ENCODE measurements at places on chromosomes 4 and X. TPM values are rescaled to one million over a fixed set of nuclear protein-coding genes. Genes with fewer than 3 reads are reported as not detected.

DNA sequence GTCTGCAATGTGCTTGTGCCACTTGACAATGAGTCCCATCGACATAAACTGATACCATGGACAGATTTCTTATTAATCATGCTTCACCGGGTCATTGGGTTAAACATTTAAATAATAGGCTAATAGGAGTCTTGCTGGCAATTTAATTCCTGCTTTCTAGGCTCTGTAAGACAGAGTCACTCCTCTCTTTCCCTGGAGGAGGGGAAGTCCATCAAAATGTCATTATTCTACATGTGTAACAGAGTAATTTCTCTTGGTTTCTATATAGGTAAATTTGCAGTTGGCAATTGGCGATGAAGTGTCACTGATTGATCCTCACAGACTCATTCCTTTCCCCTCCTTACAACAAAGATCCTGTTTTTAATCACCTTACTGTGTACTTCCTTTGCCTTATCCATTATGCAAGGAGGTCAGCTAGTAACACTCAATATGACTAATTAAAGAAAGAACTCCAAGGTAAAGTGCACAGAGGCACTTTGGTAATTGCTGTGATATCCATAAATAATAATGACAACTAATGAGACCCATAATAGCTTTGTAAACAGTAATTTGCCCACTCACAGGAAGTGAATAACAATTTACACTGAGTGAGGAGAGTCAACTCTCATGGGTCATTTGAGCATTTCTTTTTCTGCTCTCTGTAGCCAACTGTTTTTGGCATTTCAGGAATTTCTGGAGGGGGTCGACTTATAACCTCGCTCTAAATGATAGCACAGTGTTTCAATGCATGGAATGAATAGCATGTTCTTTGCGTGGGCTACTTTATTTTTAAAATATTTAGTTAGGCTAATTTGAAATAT, 184.0 kb downstream of the UGT8 start:
- no peak for ATAC-seq

OTUD6A gene
- not detected for total RNA-seq

MAN2B2 gene
- 11.0 TPM for total RNA-seq

- no peak for ATAC-seq
Observed at GRCh38 chrX:13000301-13000811, 25.4 kb downstream of the TMSB4X start.

DNA sequence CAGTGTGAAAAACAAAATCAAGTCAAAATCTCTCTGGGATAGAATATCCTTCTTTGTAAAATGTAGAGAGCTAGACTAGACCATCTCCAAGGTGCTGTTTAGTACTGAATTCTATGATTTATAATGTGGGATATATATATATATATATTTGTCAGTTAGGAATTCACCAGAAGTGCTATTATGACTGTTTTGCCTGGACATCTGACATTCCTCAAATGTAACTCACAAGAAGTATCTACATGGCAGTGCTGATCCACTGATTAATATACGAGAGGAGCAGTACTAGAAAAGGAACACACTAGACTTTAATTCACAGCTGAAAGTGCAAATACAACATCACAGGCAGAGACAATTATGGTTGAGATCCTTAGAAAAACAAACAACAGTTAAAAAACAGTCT, 208.9 kb downstream of the GBA3 start:
- ATAC-seq: no peak

DNA sequence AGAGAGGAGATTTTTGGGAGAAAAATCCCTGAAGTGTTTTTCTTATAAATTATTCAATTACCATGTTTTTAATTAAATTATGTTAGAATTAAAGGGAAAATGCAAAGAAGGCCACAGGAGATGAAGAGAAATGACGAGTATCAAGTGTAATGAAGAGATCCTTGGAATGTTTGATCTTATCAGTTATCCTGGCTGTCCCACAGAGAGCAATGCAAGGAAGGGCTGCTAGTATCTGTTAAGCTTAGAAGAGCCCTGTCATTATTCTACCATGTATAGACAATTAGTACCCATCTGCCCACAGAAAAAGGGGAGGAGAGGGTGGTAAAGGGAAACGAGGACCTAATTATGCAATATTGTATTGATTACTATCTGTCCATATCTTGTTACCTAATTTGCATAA, 257.1 kb downstream of the BANK1 start:
- no peak for ATAC-seq

SLC49A3 gene
- total RNA-seq: 2.7 TPM

LANCL3 gene
- 2.6 TPM for total RNA-seq
